ENCODE measurements at places on chromosomes 13 and 19. TPM values are rescaled to one million over a fixed set of nuclear protein-coding genes. Genes with fewer than 3 reads are reported as not detected.

Gene FUT2
- total RNA-seq = not detected

Gene CCDC8
- total RNA-seq = not detected

Gene MAP3K10
- 13.2 TPM for total RNA-seq

Gene SLC25A42
- 0.92 TPM for total RNA-seq

Gene ZNF541
- total RNA-seq = not detected

Gene BABAM1
- 65.2 TPM for total RNA-seq

Gene CEACAM6
- total RNA-seq = 18.9 TPM

Gene FUT3
- total RNA-seq = not detected

Gene VAV1
- total RNA-seq = 6.4 TPM

Gene KL
- total RNA-seq = 0.06 TPM
